ENCODE measurements at places on chromosomes 12 and 14. TPM values are rescaled to one million over a fixed set of nuclear protein-coding genes. Genes with fewer than 3 reads are reported as not detected.

The NANOG gene
- total RNA-seq, result not detected

The SMCO2 gene
- total RNA-seq, result not detected

DNA sequence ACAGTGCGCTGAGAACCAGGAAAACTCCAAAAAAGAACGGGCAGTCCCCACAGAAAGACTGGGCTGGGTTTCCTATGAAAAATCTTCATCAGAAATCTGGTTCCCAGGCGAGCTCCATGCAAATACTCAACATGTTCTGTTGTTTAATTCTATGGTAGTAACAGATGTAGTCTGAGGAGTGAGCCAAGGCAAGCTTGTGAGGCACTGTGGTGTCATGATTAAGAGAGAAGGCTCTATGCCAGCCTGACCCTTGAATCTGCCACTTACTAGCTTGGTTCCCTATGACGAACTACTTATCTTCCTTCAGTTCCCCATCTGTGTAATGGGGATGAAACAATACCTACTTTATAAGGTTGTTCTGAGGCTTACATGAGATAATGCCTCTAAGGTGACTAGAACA, 10.7 kb downstream of the POMT2 start:
- no peaks in the 10 kb centered on the region for H3K27me3 ChIP-seq
- no peak overlapping the region for H3K27ac ChIP-seq
- no peak for DNase-seq
- H3K4me3 ChIP-seq, result no peak overlapping the region
- peaks cover 7% of the 10 kb centered on the region for H3K36me3 ChIP-seq
- H3K4me1 ChIP-seq, result peaks cover 8% of the 10 kb centered on the region

GRCh38 chr12:72018036-72018435, 79.4 kb downstream of the TPH2 start:
- no peaks in the 10 kb centered on the region for H3K36me3 ChIP-seq
- no peak overlapping the region for H3K4me3 ChIP-seq
- H3K27me3 ChIP-seq, result peaks cover 3% of the 10 kb centered on the region
- H3K4me1 ChIP-seq, result no peaks in the 10 kb centered on the region
